ENCODE measurements at places on chromosomes 13 and 19. TPM values are rescaled to one million over a fixed set of nuclear protein-coding genes. Genes with fewer than 3 reads are reported as not detected.

- H3K36me3 ChIP-seq = peaks cover 3% of the 10 kb centered on the region
- no peaks in the 10 kb centered on the region for H3K4me1 ChIP-seq
- no peak overlapping the region for H3K27ac ChIP-seq
- DNase-seq = no peak
- peaks cover 77% of the 10 kb centered on the region for H3K27me3 ChIP-seq
Observed at GRCh38 chr13:41460930-41461329, 3.6 kb downstream of the RGCC start.

DNA sequence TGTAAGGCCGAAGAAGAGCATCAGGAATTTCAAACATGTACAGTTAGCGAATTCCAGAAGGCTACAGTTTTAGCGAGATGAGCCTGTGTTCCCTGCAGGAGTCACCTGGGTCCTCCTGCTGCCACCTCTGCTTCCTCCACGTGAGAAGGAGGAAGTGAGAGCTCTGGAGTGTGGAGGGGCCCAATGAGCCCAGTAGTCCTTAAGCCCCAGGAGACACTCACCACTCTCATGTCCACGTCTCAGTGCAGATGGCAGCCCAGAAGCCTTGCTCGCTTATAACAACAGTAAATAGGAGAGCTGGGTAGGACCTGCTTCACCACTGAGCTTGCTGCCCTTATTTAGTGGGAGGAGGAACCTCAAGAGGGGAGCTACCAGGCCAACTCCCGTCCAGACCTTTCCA lies 44.3 kb downstream of the SERP2 start:
- no peak for DNase-seq
- peaks cover 2% of the 10 kb centered on the region for H3K27me3 ChIP-seq
- peaks cover 19% of the 10 kb centered on the region for H3K4me1 ChIP-seq
- no peak overlapping the region for H3K4me3 ChIP-seq
- no peak overlapping the region for H3K27ac ChIP-seq

- no peaks in the 10 kb centered on the region for H3K36me3 ChIP-seq
- no peak overlapping the region for H3K27ac ChIP-seq
- H3K27me3 ChIP-seq = no peaks in the 10 kb centered on the region
- peaks cover 4% of the 10 kb centered on the region for H3K4me1 ChIP-seq
- no peak for DNase-seq
Observed at GRCh38 chr13:83378908-83379307, 503.4 kb downstream of the SLITRK1 start.

GRCh38 chr19:29410601-29411000 lies 115.2 kb upstream of the VSTM2B start:
- H3K27me3 ChIP-seq = peaks cover 16% of the 10 kb centered on the region
- H3K36me3 ChIP-seq = no peaks in the 10 kb centered on the region
- H3K4me3 ChIP-seq = no peak overlapping the region
- no peak for DNase-seq

GRCh38 chr19:47824396-47824795 lies 2.7 kb downstream of the CRX start:
- DNase-seq = no peak
- H3K4me3 ChIP-seq = no peak overlapping the region
- peaks cover 26% of the 10 kb centered on the region for H3K27me3 ChIP-seq
- H3K4me1 ChIP-seq = peaks cover 22% of the 10 kb centered on the region
- no peak overlapping the region for H3K27ac ChIP-seq
- H3K36me3 ChIP-seq = no peaks in the 10 kb centered on the region

DNA sequence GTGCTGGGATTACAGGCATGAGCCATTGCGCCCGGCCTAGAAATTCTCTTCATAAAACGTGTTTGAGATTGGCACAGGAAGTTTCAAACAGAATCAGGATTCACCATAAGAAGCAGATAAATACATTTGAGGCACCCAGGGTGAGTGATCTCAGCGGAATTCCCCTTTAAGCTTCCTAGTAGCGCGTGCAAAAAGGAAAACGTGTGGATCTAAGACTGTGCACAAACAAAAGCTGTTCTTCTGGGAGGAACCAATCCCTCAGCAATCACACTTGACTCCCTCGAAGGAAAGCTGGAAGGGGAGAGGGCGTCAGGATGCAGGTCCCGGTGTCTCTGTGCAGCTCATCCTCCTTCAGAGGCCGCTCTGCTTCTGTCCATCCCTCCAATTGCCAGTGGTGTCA lies 15.5 kb downstream of the MCF2L start:
- DNase-seq = no peak
- H3K27me3 ChIP-seq = no peaks in the 10 kb centered on the region
- peaks cover 4% of the 10 kb centered on the region for H3K4me1 ChIP-seq
- H3K36me3 ChIP-seq = no peaks in the 10 kb centered on the region
- peak overlapping the region; percentile 51 for H3K27ac ChIP-seq
- H3K4me3 ChIP-seq = peak overlapping the region; percentile 22

DNA sequence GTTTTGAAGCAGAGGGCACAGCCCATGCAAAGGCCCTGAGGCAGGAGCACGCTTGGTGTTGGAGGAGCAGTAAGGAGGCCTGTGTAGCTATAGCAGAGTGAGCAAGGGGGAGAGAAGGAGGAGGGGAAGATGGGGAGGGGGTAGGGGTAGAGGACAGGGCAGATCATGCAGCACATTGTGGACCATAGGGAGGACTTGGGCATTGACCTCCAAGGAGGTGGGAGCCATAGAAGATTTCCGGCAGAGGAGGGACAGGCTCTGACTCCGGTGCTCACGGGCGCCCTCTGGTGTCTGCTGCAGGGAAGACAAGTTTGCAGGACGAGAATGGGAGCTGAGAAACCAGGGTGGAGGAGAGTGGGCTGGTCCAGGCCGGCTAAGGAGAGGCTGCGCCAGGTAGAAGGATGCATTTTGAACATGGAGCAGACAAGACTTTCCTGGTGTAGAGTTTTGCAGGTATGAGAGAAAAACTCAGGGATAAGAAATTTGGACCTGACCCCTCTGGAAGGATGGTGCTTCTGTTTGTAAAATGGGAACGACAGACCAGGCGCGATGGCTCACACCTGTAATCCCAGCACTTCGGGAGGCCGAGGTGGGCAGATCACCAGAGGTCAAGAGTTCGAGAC lies 13.7 kb upstream of the CREB3L3 start:
- H3K27me3 ChIP-seq = peaks cover 16% of the 10 kb centered on the region
- no peaks in the 10 kb centered on the region for H3K36me3 ChIP-seq
- peaks cover 8% of the 10 kb centered on the region for H3K4me1 ChIP-seq
- peak overlapping the region; percentile 29 for H3K27ac ChIP-seq
- DNase-seq = peak; percentile 84

- H3K4me3 ChIP-seq = no peak overlapping the region
- H3K27ac ChIP-seq = no peak overlapping the region
- H3K4me1 ChIP-seq = peaks cover 37% of the 10 kb centered on the region
- no peak for DNase-seq
- H3K36me3 ChIP-seq = no peaks in the 10 kb centered on the region
- H3K27me3 ChIP-seq = peaks cover 2% of the 10 kb centered on the region
Observed at GRCh38 chr13:79779761-79780160, 298.8 kb downstream of the NDFIP2 start.

- H3K4me3 ChIP-seq = no peak overlapping the region
- peaks cover 11% of the 10 kb centered on the region for H3K4me1 ChIP-seq
- peaks cover 61% of the 10 kb centered on the region for H3K27me3 ChIP-seq
- no peak for DNase-seq
- no peak overlapping the region for H3K27ac ChIP-seq
Observed at GRCh38 chr13:99686944-99687411, 185.7 kb downstream of the TM9SF2 start.

- no peak overlapping the region for H3K27ac ChIP-seq
- H3K36me3 ChIP-seq = no peaks in the 10 kb centered on the region
- H3K27me3 ChIP-seq = no peaks in the 10 kb centered on the region
- H3K4me3 ChIP-seq = no peak overlapping the region
Observed at GRCh38 chr13:91302111-91302510, 45.4 kb upstream of the MIR17HG start.

DNA sequence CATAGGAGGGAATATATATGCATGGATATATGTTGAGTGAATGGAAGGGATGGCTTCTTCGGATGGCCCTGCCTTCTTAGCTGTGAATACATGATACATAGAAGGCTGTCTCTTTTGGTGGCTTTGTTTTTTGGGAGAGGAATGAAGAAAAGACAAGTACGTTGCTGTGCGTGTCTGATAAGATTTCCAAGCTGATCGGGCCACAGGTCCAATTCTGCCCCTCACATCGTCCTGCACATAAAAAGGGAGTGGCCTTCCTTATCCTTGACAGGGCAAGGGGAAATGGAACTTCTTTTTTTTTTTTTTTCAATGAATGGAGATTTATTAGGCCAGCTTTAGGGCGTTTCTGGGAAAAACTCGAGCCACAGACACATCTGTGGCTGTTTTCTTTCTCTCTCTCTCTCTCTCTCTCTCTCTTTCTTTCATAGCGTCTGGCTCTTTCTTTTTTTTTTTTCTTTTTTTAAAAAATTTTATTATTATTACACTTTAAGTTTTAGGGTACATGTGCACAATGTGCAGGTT lies 103.8 kb upstream of the SPATA13 start:
- peaks cover 12% of the 10 kb centered on the region for H3K4me1 ChIP-seq
- H3K27ac ChIP-seq = no peak overlapping the region
- no peaks in the 10 kb centered on the region for H3K36me3 ChIP-seq

DNA sequence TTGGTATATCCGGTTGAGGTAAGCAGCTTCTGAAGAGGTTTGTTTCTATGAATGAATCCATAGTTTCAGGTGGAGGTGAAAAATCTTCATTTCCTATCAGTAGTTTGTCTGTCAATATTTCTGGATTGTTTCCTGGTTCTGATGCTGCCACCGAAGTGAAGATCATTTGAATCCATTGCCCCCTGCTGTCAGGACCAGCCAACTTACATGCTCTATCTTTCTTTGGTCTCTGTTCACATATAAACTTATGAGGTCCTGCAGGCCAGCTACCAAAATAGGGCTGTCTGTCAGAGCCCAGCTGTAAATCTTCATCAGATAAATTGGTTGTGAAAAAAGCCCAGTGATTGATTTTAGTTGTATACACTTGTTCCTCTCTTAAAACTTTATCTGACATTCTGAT lies 15.2 kb upstream of the N4BP2L1 start:
- H3K27me3 ChIP-seq = no peaks in the 10 kb centered on the region
- H3K4me1 ChIP-seq = peaks cover 9% of the 10 kb centered on the region
- H3K27ac ChIP-seq = no peak overlapping the region
- H3K4me3 ChIP-seq = no peak overlapping the region
- H3K36me3 ChIP-seq = peaks cover 4% of the 10 kb centered on the region

DNA sequence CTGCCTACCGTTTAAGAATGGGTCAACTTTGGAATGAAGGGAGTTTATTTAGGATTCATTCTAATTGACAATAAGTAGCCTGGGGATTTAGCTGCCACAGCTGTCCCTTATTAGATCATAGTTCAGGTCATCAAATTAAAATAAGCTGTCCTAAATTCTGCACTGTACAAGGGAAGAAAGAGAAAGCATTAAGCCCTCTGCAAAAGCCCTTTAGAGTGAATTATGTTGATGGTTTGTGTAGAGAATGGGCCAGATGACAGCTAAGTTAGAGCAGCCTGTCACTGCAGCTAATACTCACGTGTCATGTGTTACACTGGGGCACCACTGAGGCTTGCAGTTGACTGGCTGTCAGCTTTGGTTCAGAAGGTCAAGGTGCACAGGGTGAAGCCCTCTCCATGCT lies 737.1 kb upstream of the SLC10A2 start:
- no peak overlapping the region for H3K4me3 ChIP-seq
- H3K27me3 ChIP-seq = peaks cover 3% of the 10 kb centered on the region
- DNase-seq = no peak
- H3K4me1 ChIP-seq = peaks cover 19% of the 10 kb centered on the region

GRCh38 chr13:110445722-110446574 lies 115.6 kb downstream of the RAB20 start:
- H3K4me1 ChIP-seq = peaks cover 27% of the 10 kb centered on the region
- DNase-seq = no peak
- H3K4me3 ChIP-seq = no peak overlapping the region
- H3K36me3 ChIP-seq = peaks cover 17% of the 10 kb centered on the region

DNA sequence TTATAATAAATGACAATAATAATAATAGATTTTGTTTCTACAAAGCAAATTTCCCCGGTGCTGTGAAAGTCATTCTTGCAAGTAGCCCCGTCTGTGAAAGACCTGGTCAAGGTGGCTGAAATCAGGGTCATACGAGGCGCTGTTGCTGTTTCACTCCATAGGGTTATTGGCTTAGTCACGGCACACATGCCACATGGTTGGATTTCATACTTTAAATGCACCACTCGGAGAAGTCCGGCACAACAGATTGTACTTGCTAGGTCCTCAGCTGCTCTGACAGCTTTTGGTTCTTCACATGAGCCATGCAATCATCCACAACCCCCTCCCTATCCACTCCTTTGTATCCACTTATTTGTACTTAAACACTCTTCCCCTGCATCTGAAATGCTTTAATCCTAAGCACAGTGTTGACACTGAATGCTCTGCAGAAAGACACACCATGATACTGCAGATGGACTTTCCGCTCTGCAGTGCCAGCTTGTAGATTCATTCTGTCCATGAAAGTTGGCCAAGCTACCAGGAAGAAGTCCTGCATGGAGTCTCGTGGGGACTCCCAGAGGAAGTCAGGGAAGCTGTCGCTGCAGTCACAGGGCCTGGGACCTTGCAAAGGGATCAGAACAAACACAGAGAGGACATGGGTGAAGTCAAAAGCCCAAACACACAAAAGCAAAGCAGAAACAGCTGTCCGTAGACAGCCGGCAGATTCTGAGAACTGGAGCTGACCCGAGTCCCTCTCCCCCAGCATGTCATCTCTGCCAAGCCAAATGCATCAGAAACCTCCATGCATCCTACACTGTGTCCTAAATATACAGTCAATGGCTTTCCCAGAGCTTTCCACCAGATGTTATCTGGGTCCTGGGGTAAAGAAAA lies 124.6 kb downstream of the COL4A2 start:
- H3K4me1 ChIP-seq = peaks cover 12% of the 10 kb centered on the region
- H3K36me3 ChIP-seq = peaks cover 35% of the 10 kb centered on the region
- H3K27me3 ChIP-seq = no peaks in the 10 kb centered on the region

- H3K36me3 ChIP-seq = no peaks in the 10 kb centered on the region
- H3K4me3 ChIP-seq = no peak overlapping the region
- no peaks in the 10 kb centered on the region for H3K27me3 ChIP-seq
- H3K4me1 ChIP-seq = no peaks in the 10 kb centered on the region
Observed at GRCh38 chr13:38264363-38265131, 85.1 kb upstream of the UFM1 start.

DNA sequence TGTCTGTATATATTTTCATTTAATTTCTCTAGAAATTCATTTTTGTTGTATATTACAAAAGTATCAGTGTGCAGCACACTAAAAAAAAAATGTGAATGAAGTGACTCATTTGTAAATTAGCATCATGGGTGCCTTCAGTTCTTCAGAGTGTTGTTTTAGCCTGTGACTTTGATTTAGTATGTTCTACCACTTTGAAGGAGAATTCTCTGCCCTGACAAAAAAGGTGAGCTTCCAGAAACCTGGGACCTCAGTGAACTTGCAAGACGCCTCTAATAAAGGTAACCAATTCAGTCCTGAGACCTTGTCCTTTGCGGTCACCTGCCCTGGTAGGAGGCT lies 2.4 kb downstream of the METTL21C start:
- no peak for DNase-seq
- no peak overlapping the region for H3K4me3 ChIP-seq
- no peaks in the 10 kb centered on the region for H3K27me3 ChIP-seq

GRCh38 chr13:107993239-107993949 lies 221.9 kb downstream of the LIG4 start:
- no peaks in the 10 kb centered on the region for H3K27me3 ChIP-seq
- H3K4me1 ChIP-seq = no peaks in the 10 kb centered on the region
- H3K4me3 ChIP-seq = no peak overlapping the region
- H3K36me3 ChIP-seq = no peaks in the 10 kb centered on the region

The SRRM5 gene
- total RNA-seq = 0.56 TPM

The KLK10 gene
- total RNA-seq = 2.2 TPM

The PCP2 gene
- 1.0 TPM for total RNA-seq

The ZSCAN5B gene
- total RNA-seq = not detected

The JSRP1 gene
- total RNA-seq = not detected
